ENCODE measurements at places on chromosomes 6 and 20.

GRCh38 chr6:73085443-73085871 lies 139.8 kb downstream of the KHDC1L start:
- no peak for DNase-seq
- no peak overlapping the region for H3K4me3 ChIP-seq
- no peak overlapping the region for H3K27ac ChIP-seq
- H3K4me1 ChIP-seq, result no peaks in the 10 kb centered on the region
- H3K36me3 ChIP-seq, result no peaks in the 10 kb centered on the region
- H3K27me3 ChIP-seq, result no peaks in the 10 kb centered on the region

- no peaks in the 10 kb centered on the region for H3K36me3 ChIP-seq
- H3K4me3 ChIP-seq, result no peak overlapping the region
- no peak for DNase-seq
- no peaks in the 10 kb centered on the region for H3K4me1 ChIP-seq
- H3K27ac ChIP-seq, result no peak overlapping the region
- H3K27me3 ChIP-seq, result no peaks in the 10 kb centered on the region
Observed at GRCh38 chr6:19438566-19439353, 398.4 kb upstream of the ID4 start.

- no peak for DNase-seq
- H3K27me3 ChIP-seq, result no peaks in the 10 kb centered on the region
- H3K36me3 ChIP-seq, result no peaks in the 10 kb centered on the region
- no peak overlapping the region for H3K27ac ChIP-seq
- no peaks in the 10 kb centered on the region for H3K4me1 ChIP-seq
- no peak overlapping the region for H3K4me3 ChIP-seq
Observed at GRCh38 chr6:143232849-143233248, 172.2 kb downstream of the AIG1 start.

DNA sequence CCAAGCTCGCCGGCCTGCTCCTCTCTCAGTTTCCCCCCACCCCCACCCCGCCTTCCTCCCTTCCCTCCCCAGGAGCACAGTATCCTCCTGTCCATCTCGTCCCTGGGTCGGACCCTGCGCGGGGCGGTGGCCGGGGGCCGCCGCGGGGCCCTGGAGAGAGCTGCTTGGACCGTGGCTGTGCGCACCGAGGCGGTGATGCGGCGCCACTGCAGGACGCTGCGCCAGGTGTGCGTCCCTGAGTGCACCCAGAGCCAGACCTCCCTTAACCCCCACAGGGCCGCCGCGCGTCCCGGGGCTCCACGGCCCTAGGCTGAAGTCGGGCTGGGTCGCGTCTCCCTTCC lies 2.2 kb downstream of the C20orf204 start:
- no peaks in the 10 kb centered on the region for H3K27me3 ChIP-seq
- DNase-seq, result no peak
- peaks cover 25% of the 10 kb centered on the region for H3K36me3 ChIP-seq
- H3K4me3 ChIP-seq, result peak overlapping the region; percentile 94
- H3K4me1 ChIP-seq, result peaks cover 89% of the 10 kb centered on the region
- H3K27ac ChIP-seq, result peak overlapping the region; percentile 90

GRCh38 chr20:57620274-57620990 lies at the start of gene ZBP1:
TSS of gene ZBP1 (minus strand) at chr20:57620426. CDS start at chr20:57620295, 131 bp downstream.
- peak within 1 kb of the TSS; percentile 37 for H3K4me3 ChIP-seq
- H3K27ac ChIP-seq, result peak within 1 kb of the TSS; percentile 80
- peak; percentile 92 for DNase-seq
- no peaks in the 10 kb centered on the region for H3K27me3 ChIP-seq

- H3K36me3 ChIP-seq, result no peaks in the 10 kb centered on the region
- no peak overlapping the region for H3K27ac ChIP-seq
- H3K27me3 ChIP-seq, result no peaks in the 10 kb centered on the region
- H3K4me1 ChIP-seq, result no peaks in the 10 kb centered on the region
- H3K4me3 ChIP-seq, result no peak overlapping the region
Observed at GRCh38 chr6:45687570-45687969, 309.8 kb upstream of the SUPT3H start.

DNA sequence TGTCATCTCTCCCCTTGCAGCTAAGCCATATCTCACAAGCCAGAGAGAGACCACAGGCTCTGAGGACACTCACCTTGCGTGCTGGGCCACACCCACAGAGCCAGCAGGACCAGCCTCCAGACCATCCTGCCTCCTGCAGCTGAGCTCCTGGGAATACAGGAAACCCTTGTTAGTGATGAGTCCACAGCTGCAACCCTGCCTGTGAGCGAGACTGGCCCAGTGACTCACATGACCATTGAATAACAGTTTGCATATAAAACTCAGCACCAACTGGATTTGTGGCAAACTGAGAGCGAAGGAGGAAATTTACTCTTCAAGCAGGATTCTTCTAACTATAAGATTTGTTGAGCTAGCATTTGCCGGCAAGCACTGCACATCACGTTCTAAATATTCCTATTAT lies 3.0 kb downstream of the THBS2 start:
- peaks cover 23% of the 10 kb centered on the region for H3K4me1 ChIP-seq
- H3K4me3 ChIP-seq, result no peak overlapping the region
- DNase-seq, result no peak
- H3K27ac ChIP-seq, result no peak overlapping the region
- H3K27me3 ChIP-seq, result peaks cover 58% of the 10 kb centered on the region

- H3K4me3 ChIP-seq, result no peak overlapping the region
- H3K36me3 ChIP-seq, result peaks cover 52% of the 10 kb centered on the region
- no peak overlapping the region for H3K27ac ChIP-seq
- peaks cover 11% of the 10 kb centered on the region for H3K4me1 ChIP-seq
- peak; percentile 58 for DNase-seq
Observed at GRCh38 chr20:63966944-63967322, 2.8 kb downstream of the ZNF512B start.

- no peak overlapping the region for H3K4me3 ChIP-seq
- H3K27ac ChIP-seq, result no peak overlapping the region
- no peak for DNase-seq
- H3K4me1 ChIP-seq, result no peaks in the 10 kb centered on the region
Observed at GRCh38 chr20:45592574-45593189, 13.6 kb upstream of the WFDC8 start.

DNA sequence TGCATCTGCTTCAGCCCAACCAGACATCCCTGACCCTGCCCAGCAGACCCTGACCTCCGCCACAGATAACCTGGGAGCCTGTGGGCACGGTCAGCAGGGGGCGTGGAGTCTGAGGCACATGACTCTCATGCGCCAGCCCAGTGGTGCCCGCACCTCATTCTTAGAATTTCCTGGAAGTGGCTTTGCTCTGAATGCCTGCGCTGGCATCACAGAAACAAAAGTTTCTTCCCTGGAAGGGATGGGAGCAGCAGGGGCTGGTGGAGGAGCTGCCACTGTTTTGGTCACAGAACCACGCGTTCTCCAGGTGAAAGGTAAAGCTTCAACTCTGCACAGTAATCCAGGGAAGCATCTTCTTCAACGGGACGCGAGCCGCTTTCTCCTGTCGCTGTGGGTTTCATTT lies 67.9 kb upstream of the DUSP22 start:
- no peak overlapping the region for H3K4me3 ChIP-seq
- H3K27me3 ChIP-seq, result no peaks in the 10 kb centered on the region
- no peak for DNase-seq
- H3K27ac ChIP-seq, result no peak overlapping the region

GRCh38 chr6:4871825-4872224 lies 95.6 kb downstream of the CDYL start:
- no peak overlapping the region for H3K4me3 ChIP-seq
- H3K4me1 ChIP-seq, result peaks cover 15% of the 10 kb centered on the region
- no peaks in the 10 kb centered on the region for H3K36me3 ChIP-seq
- no peak overlapping the region for H3K27ac ChIP-seq
- H3K27me3 ChIP-seq, result no peaks in the 10 kb centered on the region
- DNase-seq, result no peak

DNA sequence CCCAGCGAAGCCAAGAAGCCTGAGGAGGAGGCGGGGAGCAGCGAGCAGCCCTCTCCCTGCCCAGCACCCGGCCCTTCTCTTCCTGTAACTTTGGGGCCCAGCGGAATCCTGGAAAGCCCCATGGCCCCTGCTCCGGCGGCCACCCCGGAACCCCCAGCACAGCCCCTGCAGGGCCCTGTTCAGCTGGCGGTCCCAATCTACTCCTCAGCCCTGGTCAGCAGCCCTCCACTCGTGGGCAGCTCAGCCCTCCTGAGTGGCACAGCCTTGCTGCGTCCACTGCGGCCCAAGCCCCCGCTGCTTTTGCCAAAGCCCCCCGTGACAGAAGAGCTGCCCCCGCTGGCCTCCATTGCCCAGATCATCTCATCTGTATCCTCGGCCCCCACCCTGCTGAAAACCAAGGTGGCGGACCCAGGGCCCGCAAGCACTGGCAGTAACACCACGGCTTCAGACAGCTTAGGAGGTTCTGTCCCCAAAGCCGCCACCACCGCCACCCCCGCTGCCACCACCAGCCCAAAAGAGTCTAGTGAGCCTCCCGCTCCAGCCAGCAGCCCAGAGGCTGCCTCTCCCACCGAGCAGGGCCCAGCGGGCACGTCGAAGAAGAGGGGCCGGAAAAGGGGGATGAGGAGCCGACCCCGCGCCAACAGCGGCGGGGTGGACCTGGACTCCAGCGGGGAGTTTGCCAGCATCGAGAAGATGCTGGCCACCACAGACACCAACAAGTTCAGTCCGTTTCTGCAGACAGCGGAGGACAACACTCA lies 81.9 kb downstream of the SSR1 start:
- no peak for DNase-seq
- H3K4me1 ChIP-seq, result peaks cover 18% of the 10 kb centered on the region
- H3K36me3 ChIP-seq, result peaks cover 100% of the 10 kb centered on the region
- no peak overlapping the region for H3K27ac ChIP-seq
- no peak overlapping the region for H3K4me3 ChIP-seq
- H3K27me3 ChIP-seq, result no peaks in the 10 kb centered on the region

DNA sequence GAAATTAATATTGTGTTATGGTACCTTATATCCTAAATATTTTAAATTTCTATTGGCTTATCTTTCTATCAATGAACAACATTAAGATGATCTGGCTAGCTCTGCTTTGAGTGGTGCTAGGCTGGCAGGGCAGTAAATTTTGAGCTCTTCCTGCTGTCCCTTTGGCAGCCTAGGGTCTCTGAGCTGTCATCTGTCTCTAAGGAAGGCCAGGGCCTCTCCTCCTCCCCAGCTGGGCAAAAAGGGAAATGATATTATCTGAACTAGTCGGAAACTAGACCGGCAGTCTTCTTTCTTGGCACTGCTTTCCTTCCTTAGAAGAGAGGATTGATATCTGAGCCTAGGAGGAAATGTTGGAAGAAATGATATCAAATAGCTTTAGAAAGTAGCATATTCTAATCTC lies 176.7 kb upstream of the BTBD3 start:
- H3K36me3 ChIP-seq, result no peaks in the 10 kb centered on the region
- H3K4me3 ChIP-seq, result no peak overlapping the region

DNA sequence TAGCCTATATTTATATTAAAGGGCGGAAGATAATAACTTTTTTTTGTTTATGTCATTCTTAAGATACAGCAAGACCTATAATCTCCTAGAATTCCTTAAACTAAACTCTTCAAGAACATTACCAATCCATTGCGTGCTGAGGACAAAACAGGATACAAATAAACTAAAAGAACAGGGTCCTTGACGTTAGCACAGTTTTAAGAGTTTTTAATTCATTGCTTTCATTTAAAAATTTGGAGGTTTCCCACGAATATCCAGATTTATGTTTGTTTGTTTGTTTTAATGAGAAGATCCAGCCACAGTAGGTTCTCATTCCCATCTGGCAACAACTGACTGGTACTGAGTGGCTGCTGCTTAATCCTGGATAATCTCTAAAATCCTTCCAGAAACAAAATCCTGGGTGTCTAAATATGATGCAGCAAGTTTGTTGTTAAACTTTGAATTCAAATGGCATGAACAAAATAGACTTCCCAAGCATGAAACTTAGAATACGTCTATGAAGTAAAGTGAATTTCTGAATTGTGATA lies 153.7 kb downstream of the HACE1 start:
- no peaks in the 10 kb centered on the region for H3K36me3 ChIP-seq
- H3K4me1 ChIP-seq, result peaks cover 14% of the 10 kb centered on the region
- H3K27me3 ChIP-seq, result no peaks in the 10 kb centered on the region
- no peak for DNase-seq
- no peak overlapping the region for H3K27ac ChIP-seq
- no peak overlapping the region for H3K4me3 ChIP-seq

GRCh38 chr20:49276161-49276960 lies 1.5 kb downstream of the ZNFX1 start:
- H3K27me3 ChIP-seq, result no peaks in the 10 kb centered on the region
- DNase-seq, result no peak
- H3K36me3 ChIP-seq, result peaks cover 47% of the 10 kb centered on the region
- H3K4me1 ChIP-seq, result peaks cover 27% of the 10 kb centered on the region
- peak overlapping the region; percentile 99 for H3K27ac ChIP-seq
- peak overlapping the region; percentile 63 for H3K4me3 ChIP-seq

GRCh38 chr20:21159658-21160380 lies 33.9 kb downstream of the KIZ start:
- no peak for DNase-seq
- no peak overlapping the region for H3K27ac ChIP-seq
- H3K27me3 ChIP-seq, result no peaks in the 10 kb centered on the region
- no peaks in the 10 kb centered on the region for H3K4me1 ChIP-seq

DNA sequence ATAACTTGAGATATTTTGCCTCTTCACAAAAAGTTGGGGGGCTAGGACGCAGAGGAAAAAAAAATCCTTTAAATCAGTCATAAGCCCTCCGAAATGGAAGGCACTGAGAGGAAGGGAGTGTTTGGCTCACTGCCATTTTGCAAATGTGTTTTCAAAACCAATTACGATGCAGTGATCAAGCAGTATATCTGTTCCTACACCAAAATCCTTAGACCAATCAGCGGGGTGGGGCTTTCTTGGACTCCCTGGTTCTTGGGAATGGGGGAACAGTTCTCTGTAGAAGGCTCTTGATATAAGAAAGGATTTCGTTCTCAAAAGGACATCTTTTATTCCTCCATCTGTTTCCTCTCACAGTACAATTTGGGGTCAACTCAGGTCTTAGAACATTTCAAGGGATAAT lies 478.6 kb upstream of the JARID2 start:
- no peak for DNase-seq
- peaks cover 7% of the 10 kb centered on the region for H3K4me1 ChIP-seq
- no peak overlapping the region for H3K27ac ChIP-seq
- H3K27me3 ChIP-seq, result no peaks in the 10 kb centered on the region
- no peak overlapping the region for H3K4me3 ChIP-seq
